ENCODE measurements at places on chromosomes 2 and 18.
A peak's percentile ranks its signal among the peaks of the same experiment; 100 is the strongest.

DNA sequence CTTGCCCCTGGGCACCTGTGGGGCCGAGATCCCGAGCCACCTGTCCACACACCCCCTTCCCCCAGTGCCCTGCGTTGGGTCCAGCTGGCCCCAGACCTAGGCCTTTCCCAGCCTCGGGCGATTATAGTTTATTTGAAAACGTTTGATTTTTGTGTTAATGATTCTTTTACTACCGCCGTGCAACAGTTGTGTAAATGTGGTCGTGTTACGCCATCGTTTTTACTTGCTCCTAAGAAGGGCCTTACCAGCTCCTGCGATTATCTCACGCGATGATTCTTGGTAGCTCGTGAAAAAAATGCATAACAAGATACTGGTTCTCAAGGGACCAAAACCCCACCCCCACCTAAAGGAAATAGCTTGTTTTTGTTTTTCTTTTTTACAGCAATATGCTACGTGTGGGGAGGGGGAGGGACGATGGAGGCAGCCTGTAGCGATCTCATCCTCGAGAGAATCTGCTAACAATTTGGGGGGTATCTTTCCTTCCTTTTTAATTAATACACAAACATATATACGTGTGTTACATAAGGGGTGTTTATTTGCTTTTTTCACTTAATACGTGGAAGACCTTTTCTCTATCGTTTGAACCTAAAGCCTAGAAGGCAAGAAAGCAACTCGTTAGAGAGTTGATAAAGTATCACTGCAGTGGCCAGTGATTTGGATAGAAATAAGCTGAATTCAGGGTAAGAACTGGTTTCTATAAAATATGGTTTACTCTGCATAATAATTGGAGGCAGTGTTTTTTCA, 1.0 kb downstream of the ZDBF2 start:
- peak; percentile 31 for DNase-seq

GRCh38 chr2:209556354-209556961, 132.6 kb downstream of the MAP2 start:
- DNase-seq, result no peak

- DNase-seq, result no peak
Measured at GRCh38 chr2:227052879-227053278, 111.1 kb downstream of the COL4A4 start.

GRCh38 chr2:239106314-239106908, 258.5 kb downstream of the TWIST2 start:
- DNase-seq, result no peak

DNA sequence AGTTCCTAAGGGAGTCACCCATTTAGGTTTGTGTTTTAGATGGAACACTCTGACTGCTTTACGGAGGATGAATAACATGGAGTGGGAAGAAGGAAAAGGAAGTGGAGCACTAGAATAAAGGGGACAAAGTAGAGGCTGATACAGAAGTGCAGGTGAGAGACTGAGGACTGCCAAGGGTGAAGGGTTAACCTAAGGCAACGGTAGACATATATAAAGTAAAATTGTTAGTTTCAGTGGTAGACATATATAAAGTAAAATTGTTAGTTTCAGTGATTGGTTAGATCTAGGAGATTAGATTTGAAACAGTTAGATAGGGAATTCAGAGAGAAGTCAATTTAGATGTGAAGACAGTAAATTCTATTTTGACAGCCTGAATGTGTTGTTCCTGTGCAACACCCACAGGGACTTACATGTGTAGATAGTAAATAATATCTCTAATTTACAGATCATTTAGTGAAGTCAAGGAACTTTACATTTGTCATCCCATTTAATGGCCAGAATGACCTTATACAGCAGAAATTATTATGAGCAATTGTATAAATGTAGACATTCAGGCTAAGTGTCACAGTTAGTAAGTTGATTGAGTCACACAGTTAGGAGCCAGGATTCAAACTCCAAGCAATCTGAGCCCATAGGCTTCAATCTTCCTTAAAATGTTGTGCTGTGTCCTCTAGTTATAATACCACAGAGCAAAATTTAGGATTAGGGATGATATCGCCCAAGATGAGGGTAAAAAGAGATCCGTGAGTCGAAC, 270.8 kb upstream of the UBE2E3 start:
- no peak for DNase-seq

DNA sequence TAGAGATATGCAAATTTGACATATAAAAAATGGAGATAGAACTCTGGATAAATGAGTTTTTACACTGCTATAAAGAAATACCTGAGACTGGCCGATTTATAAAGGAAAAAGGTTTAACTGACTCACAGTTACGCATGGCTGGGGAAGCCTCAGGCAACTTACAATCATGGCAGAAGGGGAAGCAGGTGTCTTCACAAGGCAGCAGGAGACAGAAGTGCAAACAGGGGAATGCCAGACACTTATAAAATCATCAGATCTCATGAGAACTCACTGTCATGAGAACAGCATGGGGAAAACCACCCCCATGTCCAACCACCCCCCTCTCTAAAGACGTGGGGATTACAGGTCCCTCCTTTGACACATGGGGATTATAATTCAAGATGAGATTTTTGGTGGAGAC, 1540.2 kb upstream of the SLC39A10 start:
- no peak for DNase-seq

DNA sequence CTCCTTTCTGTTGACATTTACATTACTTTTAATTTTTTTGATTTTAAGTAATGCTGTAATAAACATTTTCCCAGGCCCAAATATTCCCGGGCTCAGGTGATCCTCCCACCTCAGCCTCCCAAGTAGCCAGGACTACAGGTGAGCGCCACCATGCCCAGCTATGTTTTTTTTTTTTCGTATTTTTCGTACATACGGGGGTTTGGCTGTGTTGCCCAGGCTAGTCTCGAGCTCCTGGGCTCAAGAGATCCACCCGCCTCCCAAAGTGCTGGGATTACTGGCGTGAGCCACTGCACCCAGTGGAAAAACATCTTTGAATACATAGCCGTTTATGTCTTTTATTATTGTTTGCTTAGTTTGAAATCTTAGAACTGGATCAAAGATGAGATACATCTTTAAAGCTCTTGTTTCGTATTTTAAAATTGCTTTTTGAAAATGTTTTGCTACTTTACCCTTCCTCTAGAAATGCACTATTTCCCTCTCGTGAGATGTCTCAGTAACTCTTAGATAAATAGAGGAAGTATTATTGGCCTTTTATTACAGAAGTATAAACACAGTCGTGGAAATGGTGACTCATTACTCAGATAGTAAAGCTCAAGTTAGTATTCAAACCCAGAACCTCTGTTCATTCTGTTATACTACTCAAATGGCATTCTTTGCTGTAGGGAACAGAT, 2.4 kb downstream of the SMCHD1 start:
- no peak for DNase-seq

DNA sequence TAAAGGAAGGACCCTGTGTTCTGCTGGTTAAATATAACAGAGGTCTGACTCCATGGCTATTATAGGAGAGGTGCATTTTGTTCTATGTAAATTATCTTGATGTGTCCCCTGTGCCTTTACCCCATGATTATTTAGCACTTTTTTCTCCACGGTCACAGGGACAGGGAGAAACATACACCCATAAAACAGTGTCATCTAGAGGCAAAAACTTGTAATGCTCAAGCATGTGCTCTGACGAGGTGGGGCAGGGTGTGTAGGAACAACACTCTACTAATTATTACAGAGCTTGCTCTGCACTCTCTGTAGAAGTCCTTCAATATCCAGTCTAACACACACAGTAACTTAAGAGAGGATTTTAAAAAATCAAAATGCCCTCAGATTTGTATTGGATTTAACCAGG, 187.9 kb downstream of the NEDD4L start:
- no peak for DNase-seq
